ENCODE measurements at places on chromosomes 4 and X.
A peak's percentile ranks its signal among the peaks of the same experiment; 100 is the strongest.

DNA sequence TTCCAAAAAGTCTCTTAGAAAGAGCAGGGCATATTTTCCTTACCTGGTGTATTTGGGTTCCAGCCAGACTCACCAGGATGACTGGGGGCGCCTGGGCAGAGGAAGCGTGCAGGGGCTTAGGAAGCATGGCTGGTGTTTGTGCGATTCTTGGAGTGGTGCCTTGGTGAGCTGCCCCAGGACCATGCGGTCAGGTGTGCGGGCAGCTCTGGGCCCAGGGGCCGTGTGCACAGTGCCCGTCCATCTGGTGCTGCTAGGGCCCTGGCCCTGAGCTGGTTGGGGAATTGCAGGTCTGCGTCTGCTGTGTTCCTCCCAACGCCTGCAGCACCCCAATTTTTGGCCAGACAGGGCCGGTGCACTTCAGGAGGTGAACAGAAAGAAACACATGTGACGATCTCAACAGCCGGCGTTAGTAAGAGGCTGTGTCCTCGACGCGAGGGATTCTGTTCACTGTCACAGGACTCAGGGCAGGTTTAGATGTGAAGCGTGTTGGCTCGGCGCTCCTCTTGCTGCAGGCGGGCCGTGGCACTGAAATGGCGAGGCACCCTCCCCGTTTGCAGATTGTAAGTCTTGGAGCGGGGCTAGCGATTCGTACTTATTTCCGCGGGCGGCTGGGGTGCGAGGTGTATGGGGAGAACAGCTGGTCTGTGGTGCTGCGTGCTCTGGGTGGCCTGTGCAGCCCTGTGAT lies 15.2 kb downstream of the RGS12 start:
- no peak for DNase-seq

- no peak for DNase-seq
Measured at GRCh38 chr4:147616849-147617172, 386 bp upstream of the TMEM184C start.

GRCh38 chr4:103370336-103370735 lies 172.2 kb upstream of the CENPE start:
- no peak for DNase-seq

- DNase-seq, result peak; percentile 29
Measured at GRCh38 chrX:97909245-97909644, 1025.5 kb downstream of the RPA4 start.

DNA sequence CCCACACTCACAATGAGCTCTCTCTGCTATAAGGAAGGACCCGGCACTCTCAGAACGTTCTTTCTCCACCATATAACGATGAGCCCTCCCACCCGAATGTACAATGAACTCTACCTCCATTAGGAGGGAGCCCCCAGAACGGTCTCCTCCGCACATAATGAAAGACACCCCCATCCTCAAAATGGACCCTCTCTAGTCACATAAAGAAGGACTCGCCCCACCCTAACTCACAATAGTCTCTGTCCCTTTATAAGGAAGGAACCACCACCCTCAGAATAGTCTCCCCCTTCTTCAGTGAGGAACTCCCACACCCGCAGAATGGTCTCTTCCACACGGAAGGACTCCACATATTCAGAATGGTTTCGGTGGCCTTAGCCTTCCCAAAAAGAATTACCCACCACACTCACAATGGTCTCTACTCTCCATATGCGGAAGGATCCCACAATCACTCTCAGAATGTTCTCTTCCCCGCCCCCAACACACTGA lies 477 bp downstream of the SLC35A2 start:
- DNase-seq, result no peak

DNA sequence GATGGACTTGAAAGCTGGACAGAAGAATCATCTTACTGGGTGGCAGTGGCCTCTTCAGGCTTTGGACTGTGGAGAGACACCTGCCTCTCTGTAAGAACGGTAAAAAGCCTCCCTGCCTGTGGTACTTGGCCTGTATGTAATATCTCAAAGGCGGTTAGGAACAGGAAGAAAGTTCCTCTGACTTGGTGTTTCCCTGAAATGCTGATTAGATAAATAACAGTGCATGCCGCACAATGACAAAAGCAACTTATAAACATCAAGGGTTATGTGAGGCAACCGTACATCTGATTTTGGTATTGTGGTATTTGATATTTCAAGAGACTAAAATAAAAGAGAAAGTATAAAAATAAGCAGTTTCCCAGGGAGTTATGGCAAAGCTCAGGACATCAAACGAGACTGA lies 92.4 kb upstream of the SORBS2 start:
- no peak for DNase-seq

GRCh38 chr4:79267671-79268070 lies 58.2 kb downstream of the NAA11 start:
- no peak for DNase-seq

DNA sequence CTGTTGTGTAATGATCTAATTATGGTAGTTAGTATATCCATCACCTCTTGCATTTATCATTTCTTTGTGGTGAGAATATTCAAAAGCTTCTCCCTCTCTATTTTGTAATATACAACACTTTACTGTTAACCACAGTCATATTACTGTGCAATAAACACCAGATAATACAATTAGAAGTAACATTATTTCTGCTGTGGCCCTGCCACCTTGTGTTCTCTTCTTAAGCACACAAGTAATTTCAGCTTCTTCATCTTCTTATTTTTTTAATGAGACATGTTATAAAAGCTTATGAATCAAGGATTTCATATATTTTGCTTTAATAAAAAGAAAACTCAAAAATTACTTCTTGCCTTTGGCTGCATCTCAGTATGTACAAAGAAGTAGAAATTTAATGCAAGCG lies 675.2 kb upstream of the INTU start:
- DNase-seq, result no peak

- DNase-seq, result no peak
Measured at GRCh38 chr4:74110670-74111069, 11.7 kb upstream of the CXCL2 start.

- DNase-seq, result no peak
Measured at GRCh38 chr4:150080875-150081274, 2.6 kb downstream of the DCLK2 start.

DNA sequence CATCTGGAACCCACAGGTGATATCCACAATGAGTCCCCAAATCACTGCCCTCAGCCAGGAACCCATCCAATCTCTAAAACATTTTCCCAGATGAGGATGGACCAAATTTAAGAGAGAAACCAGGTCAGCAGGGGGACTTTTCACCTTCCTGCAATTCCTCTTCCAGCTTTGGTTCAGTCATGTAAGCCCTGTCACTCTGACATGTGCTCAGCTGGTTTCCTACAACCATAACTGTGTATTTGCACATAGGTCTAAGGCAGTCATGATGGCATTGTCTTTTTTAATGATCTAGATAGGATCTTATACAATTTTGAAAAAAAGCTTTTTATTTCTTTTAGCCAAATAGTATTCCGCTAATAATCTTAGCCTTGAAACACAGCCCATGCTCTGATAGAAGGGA lies 6.5 kb downstream of the CXXC4 start:
- DNase-seq, result no peak

DNA sequence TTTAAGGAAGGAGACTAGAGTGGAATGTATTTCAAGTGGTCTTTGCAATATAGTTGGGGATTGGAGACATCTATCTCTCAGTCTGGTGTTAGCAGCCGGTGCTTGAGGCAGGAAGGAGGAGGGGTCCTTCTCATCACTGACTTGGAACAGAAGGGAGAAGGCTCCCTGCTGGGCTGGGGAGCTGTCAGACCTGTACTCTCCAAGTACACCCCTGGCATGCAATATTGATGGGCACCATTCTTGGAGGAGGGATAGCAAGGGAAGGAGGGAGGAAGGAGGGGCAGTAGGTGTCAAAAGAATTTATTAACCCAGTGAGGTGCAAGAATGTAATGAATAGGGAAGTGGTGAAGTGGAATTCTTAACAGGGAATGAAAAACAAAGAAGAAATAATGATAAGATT lies 338.8 kb downstream of the UNC5C start:
- no peak for DNase-seq

- no peak for DNase-seq
Measured at GRCh38 chr4:184438375-184438774, 36.0 kb downstream of the IRF2 start.

DNA sequence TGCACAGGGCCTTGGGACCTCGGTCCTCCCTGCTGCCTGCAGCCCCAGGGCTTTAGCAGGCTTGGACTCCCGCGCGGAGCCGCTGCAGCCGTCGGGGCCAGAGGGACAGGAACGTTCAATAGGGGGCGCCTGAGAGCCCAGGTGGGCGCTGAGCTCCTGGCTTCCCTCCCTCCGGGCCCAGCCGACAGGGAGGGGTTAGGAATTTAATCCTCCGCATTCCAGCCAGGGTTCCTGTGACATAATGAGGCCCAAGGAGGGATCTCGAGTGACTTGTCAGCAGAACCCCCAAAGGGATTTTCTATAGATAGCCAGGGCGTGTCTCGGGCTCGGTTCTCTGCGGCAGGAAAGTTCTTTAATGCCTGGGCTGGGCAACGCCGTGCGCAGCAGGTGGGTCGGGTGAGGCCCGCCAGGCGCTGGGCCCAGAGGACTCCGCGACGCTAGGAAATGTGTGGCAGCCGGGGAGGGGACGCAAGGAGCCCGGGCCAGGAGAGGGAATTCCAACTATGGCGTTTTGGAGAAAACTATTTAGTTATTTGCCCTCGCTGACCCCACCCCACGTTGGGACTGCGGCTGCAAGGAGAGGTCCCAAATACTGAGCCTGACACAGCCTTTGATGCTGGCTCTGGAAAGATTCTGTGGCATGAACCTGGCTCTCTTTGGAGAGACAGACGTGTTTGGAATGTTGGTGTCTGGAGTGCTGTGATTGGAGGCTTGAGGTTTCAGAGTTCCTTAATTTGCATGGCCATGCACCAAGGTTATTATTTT lies 285.2 kb upstream of the GATB start:
- DNase-seq, result peak; percentile 73

DNA sequence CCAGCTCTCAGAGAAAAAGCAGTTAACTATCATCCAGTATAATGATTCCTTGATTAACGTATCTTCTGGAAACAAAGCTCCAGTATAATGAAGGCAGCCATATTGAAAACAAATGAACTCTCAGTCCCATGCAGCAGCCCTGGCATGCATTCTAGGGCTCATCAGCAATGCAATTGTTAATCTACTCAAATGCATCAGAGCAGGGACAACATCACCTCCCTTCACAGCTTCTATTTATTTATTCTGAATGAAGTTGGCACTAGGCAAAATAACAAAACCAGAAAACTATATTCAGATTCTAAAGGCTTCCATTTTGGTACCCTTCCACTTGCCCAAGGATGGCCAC lies 11.4 kb downstream of the SH3D19 start:
- DNase-seq, result no peak

GRCh38 chr4:2094545-2094944 lies 35.4 kb downstream of the NAT8L start:
- DNase-seq, result no peak

- no peak for DNase-seq
Measured at GRCh38 chrX:150211988-150212387, 151.1 kb upstream of the MAMLD1 start.

GRCh38 chrX:17081511-17081910 lies 135.1 kb downstream of the REPS2 start:
- no peak for DNase-seq

DNA sequence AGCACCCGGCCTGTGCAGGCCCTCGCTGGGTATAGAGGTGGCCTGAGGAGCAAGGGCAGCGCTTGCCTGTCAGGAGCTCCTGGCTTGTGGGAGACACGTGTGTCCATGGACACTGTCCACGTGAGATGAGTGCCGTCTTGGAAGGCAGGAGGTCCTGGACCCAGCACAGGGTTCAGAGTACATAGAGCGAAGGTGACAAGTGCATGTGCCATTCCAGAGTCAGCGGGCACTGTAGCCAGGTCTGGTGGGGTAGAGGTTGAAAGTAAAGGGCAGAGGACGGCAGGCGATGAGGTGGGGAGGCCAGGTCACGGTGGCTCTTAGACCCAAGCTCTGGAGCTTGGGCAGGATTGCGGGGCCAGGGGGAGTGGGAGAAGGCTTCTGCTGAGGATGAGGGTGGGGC lies 28.4 kb upstream of the TADA2B start:
- no peak for DNase-seq

- DNase-seq, result no peak
Measured at GRCh38 chr4:76192236-76192635, 21.4 kb downstream of the SCARB2 start.

GRCh38 chrX:108072746-108073145 lies 18.6 kb downstream of the PSMD10 start:
- DNase-seq, result no peak

DNA sequence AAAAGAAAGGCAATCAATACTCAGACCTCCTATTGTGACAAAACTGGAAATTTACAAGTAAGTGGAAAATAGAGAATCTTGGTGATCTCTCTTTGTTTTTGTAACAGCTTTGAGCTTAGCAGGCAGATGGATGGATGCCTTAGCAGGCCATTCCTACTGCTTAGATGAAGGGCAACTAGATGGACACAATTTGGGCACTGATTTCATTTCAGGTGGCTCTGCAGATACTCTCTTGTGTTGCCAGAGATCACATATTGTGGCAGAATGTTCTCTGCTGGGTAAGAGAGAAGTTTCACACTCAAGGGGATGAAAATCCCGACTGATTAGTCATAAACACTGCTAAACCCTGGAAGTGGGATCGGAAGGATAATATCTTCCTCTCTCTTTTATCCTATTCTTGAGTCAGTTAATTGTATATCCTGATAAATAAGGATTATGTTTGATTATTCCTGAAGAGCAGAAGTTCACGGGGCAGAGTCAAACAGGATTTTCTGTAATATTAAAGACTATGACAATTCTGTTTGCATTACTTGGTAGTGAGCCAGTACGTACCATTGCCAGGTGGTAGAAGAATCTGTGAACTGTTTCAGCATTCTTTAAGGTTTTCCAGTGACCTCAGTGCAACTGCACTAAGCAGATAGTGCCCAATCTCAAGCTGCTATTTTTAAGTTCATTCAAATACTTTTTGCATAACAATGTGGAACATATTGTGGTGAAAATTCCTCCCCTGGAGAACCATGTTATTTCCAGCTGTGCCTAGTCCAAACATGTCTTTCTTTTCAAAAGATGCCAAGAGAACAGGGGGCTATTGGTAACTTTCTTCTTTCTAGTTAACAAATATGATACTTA lies 974.3 kb downstream of the FSTL5 start:
- no peak for DNase-seq

DNA sequence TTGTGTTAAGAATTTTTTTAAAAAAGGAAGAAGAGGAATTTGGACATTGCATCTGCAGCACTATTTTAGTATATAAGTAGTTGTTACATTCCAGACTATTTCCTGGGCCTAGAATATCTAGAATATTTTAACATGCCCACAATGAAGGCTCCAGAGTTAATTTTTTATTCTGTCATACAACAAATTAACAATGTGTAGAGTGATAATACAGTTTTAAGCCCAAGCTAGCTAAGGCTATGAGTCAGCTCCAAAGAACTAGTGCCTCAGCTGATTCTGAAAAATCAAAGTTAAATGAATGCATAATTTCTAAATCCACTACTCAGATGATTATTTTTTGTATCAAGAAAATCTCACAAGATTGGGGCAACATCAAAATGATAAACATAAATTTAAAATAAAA lies 231.4 kb downstream of the PRDM5 start:
- no peak for DNase-seq

DNA sequence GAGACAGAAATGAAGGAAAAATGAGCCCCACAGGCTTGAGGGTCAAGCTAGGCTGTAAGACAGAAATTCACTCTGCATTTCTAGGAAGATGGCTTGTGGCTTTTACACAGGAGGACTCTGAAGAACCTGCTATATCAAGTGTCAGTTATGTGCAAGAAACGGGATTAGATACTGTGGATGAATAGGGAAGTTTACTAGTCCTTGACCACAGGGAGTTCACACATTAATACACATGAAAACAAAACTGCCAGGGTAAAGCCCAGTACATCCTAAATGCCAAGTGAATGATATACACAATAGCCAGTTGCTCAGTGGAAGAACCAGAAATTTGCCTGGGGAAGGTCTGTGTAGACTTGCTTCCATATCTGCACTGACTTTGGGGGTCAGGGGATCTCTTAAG lies 53.5 kb downstream of the TMEM131L start:
- DNase-seq, result no peak

- no peak for DNase-seq
Measured at GRCh38 chr4:20249333-20249732, 2.4 kb upstream of the SLIT2 start.

Data from GM13976 (cell line).